ENCODE measurements at places on chromosomes 1 and 21.
A peak's percentile ranks its signal among the peaks of the same experiment; 100 is the strongest.

DNA sequence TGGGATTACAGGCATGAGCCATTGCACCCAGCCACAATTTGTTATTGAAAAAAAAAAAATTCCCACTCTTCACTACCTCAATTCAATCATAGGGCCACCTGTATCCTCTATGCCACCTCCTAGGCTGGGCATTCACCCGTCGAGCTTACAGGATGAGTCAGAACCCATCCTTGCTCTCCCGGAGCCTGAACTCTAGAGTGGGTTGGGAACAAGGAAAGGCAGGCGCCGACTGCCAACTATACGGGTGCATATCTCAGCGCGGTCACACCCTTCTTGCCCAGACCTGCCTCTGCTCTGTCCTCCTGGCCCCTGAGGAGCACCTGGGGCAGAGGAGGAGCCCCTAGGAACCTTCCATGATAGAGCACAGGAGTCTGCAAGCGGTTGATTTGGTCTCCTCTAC is 21.4 kb upstream of the LBR start:
- DNase-seq: no peak

DNA sequence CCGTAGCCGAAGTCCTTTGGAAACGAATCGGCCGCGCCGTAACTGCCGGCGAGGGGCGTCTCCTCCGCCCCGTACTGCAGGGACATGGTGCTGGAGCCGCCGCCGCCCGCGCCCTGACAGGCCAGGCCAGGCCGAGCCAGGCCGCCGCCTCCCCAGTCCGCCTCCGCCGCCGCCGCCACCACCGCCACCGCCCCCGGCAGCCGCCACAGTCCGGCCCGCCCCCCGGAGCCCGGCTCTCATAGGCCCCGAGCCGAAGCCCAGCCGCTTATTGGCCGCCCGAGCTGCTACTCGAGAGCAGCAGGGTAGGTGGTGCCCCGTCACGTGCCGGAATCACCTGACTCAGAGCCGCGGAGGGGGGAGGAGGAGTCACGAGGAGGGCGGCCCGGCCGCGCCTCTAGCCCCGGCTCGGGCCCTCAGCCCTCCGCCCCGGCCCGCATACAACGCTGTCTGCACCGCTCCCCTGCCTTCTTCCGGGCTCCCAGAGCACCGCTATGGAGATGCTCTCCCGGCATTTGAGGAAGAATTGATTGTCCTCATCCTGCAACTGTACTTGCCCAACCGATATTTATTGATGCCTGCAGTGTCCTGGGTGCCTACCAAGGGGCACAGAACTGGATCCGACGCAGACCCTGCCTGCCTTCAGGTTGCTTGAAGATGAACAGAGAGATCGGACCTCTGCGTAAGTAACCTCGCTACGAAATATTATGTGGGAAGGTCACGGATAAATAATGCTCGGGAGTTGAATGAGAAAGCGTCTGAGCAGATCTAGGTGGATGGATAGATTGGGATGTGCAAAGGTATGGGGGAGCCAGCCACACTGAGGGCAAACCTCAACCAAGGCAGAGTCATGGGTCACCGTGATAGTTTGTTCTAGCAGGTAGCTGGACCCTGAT is at the start of gene RRAGC:
Gene RRAGC (minus strand): TSS at position 212 of the 893 bp plus-strand sequence. CDS start 126 bp downstream, at position 86.
- peak; percentile 99 for DNase-seq

DNA sequence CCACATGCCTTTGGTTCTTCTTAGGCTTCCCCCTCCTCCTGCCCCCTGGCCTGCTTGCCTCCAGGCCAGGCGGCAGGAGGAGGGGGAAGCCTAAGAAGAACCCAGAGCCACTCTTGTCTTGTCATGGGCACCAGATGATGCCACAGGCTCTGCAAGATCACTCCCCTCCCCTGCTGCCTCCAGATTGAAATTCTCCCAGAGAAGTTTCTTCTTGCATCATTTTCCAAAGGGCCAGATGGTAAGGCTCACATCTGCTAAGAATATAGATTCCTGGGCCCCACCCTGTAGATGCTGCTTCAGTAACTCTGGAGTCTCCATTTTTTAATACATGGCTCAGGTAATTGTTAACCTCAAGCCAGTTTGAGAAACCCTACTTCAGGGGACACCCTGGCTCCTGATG is 60.8 kb downstream of the FAM163A start:
- no peak for DNase-seq

DNA sequence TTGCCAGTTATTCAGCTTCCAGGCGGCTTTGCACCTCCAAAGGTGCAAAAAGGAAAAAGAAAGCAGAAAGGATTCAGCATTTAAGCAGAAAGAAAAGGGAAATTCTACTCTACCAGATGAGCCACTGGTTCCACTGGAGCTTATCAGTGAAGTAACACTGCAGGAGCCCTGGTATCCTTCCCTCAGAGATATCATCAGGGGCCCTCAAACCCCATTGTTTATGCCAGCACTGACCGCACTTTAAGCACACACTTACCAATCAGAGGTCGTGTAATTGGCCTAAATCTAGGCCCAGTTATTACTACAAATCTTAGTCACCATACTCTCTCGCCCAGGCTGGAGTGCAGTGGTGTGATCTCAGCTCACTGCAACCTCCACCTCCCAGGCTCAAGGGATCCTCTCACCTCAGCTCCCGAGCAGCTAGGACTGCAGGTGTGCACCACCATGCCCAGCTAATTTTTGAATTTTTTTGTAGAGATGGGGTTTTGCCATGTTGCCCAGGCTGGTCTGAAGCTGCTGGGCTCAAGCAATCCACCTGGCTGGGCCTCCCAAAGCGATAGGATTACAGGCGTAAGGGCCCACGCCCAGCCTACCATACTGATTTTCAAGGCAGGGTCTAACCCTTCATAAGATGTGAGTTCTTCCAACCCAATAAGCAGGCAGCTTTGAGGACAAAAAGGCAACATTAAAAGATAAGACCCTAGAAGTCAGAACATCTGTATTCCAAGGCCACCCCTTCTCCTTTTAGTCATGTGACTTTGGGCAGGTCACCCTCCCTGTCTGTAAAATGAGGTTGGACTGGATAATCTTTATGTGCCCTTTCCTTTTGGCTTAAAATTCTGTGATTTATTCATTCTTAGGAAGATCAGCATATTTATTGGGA is 125.3 kb downstream of the SYT2 start:
- no peak for DNase-seq

DNA sequence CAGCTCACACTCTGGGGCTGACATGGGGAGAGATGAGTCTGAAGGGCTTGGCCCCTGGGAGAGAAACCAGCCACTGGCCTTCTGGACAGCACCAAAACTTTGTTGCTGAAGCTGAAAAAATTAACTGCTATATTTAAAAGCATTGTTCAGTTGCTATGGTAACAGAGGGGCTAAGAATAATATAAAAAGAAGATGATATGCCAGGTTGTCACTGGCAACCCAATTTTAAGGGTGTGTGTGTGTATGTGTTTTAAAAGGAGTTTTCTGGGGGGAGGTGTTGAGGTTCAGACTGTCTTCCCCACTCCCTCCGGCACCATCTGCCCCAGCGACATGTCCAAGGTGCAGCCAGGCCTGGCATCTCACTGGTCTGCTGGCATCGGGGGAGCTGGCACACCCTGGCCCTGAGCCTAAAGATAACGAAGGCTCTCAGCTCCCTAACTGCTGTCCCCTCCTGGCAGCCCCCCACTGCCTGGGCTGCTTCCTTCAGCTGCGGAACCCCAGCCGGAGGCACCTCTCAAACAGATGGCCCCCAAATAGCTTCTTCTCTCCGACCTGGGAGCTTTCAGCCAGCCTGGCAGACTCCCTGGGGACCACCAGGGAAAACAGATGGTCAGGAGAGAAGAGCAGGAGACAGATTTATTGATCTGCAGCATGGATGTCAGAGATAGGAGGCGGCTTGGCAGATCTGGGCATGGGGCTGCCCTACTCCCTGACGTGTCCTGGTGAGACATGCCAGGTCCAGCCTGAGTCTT is 203.9 kb downstream of the HIVEP3 start:
- DNase-seq: no peak

- DNase-seq: no peak
Measured at GRCh38 chr1:169112241-169112640, 5.8 kb downstream of the ATP1B1 start.

DNA sequence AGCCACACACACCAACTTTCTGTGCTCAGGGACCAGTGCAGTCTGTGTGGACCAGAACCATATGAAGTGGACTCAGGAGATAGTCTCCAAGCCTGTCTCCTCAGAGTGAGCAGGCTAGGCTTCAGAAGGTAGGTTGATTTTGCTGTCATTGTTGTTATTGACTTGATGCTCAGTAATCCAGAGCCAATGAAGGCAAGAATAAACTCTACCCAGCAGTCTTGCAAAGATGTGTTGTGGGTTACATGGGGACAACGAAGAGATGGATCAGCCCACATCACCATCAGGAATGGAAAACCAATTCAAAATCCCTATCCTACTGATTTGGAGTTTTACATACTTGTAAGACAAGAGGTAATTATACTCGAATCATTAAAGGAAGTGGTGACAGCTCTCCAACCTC is 37.4 kb downstream of the PHC2 start:
- no peak for DNase-seq

- no peak for DNase-seq
Measured at GRCh38 chr1:81873946-81874345, 73.2 kb downstream of the ADGRL2 start.

DNA sequence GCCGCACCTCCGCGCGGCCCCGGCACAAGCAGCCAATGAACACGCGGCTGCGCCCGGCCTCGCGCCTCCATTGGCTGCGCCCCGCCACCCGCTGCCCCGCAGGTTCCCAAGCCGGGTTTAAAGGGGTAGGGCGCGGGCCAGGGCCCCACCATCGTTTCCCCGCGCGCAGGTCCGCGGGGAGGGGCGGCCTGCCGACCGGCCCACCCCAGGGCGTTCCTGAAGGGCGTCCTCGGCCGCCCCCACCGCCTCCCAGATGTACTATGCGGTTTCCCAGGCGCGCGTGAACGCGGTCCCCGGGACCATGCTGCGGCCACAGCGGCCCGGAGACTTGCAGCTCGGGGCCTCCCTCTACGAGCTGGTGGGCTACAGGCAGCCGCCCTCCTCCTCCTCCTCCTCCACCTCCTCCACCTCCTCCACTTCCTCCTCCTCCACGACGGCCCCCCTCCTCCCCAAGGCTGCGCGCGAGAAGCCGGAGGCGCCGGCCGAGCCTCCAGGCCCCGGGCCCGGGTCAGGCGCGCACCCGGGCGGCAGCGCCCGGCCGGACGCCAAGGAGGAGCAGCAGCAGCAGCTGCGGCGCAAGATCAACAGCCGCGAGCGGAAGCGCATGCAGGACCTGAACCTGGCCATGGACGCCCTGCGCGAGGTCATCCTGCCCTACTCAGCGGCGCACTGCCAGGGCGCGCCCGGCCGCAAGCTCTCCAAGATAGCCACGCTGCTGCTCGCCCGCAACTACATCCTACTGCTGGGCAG is at the start of gene OLIG1:
Gene OLIG1 (plus strand): TSS at position 148 of the 750 bp plus-strand sequence. CDS start 106 bp downstream, at position 254.
- peak; percentile 62 for DNase-seq

- no peak for DNase-seq
Measured at GRCh38 chr1:62809788-62810187, 25.9 kb downstream of the ATG4C start.

- no peak for DNase-seq
Measured at GRCh38 chr1:203671047-203671446, 44.4 kb downstream of the ATP2B4 start.

DNA sequence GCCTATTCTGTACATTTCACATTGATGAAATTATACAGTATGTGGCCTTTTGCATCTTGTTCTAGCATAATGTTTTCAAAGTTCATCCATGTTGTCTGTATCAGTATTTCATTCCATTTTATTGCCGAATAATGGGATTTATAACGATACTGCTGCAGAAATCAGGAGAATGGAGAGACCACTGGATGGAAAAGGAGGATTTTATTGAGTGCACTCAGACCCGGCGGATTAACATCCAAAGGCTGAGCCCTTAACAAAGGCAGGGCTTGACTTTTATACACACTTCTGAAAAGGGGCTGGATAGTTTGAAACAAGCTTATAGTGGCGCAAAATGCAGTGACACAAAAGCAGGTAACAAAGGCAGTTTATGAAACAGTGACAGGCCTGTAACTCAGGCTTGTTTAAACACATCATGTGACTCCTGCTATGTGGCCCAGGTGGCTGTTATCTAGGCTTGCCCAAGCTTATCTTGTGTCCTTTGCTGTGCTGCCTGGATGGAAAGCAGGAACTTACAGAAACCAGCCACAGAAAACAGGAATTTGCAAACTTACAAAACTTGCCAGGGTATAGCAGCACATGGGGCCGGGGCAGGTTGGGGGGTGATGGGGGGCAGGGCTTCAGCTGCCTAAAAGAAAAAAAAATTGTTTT is 32.8 kb upstream of the KCNJ15 start:
- no peak for DNase-seq

- DNase-seq: no peak
Measured at GRCh38 chr1:116008656-116009390, 32.5 kb downstream of the SLC22A15 start.

GRCh38 chr1:33696962-33697361 is 166.9 kb upstream of the HMGB4 start:
- DNase-seq: no peak

DNA sequence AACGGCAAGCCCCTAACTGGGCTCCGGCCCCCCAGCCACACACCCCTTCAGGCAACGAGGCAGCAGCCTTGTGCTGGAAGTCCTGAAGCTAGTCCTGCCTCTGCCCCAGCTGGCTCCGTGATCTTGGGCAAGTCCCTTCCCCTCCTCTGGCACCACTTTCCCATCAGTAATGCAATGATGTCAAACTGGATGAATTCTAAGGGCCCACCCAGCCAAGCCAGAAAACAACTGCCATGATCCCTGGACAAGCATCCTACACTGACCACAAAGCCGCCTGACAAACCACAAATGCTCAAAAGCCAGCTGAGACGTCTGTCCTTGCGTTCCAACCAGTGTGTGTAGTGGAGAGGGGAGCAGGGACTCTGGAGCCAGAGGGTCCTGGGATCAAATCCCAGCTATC is 26.8 kb downstream of the IFFO2 start:
- DNase-seq: no peak

- DNase-seq: no peak
Measured at GRCh38 chr1:168100315-168101002, 36.3 kb downstream of the GPR161 start.

GRCh38 chr1:29397256-29397590 is 160.9 kb downstream of the PTPRU start:
- no peak for DNase-seq

DNA sequence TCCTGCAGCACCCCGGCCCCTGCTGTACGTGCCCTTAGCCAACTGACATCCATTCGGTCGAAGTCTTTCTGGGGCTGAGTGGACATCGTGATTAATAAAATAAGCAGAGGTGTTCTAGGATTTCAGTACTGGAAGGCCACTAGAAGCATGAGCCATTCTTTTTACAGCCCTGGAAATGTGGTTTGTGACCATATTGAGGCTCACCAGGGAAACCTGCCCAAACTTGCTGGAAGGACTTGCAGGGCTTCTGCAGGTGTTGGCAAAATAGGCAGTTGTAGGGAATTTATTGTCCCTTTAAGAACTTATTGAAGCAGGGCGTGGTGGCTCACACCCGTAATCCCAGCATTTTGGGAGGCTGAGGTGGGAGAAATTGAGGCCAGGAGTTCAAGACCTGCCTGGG is 80.8 kb downstream of the DOP1B start:
- no peak for DNase-seq

GRCh38 chr1:108107658-108108057 is 92.5 kb downstream of the SLC25A24 start:
- DNase-seq: no peak

Data from GM20000 (cell line).